Activated T-helper 1 cell treated with Interleukin-2 at 50 U/mL for 16 hours (primary cell): ENCODE measurements at places on chromosomes 16 and 17.

DNA sequence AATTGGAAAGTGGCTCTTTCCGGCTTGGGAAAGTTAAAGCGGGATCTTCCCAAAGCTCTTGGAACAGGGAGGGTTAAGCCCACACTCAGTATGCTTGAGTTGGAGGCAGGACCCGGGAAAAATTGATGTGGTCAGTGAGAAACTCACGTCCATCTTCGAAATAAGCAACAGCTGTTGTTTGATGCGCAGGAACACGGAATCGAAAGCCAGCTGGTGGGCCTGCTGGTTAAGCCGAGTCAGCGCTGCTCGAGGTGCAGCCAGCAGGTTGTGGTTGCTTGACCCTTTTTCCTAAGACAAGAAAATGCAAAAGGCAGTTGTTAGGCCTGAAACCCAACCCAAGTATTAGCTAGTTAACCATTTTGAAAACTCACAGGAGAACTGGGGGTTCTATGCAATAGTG lies 49.4 kb downstream of the COG7 start:
- no peak for DNase-seq

DNA sequence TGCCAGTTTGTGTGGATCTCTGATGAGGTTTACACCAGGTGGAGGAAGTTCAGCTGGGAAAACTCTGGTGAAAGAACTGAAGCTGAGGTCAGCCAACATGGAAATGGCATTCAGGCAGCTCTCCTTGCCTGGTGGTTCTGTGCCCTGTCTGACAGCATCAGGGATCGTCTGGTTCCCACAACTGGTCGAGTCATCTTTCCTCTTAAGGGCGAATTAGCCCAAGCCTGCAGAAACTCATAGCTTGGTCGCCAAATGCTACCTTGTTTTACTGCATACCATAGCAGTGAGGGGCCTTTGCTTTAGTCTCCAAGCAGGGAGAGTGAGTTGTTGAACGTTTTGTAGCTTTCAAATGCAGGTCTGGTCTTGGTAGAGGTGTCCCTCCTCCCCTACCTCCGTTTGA lies 7.2 kb downstream of the PLCG2 start:
- no peak for DNase-seq

DNA sequence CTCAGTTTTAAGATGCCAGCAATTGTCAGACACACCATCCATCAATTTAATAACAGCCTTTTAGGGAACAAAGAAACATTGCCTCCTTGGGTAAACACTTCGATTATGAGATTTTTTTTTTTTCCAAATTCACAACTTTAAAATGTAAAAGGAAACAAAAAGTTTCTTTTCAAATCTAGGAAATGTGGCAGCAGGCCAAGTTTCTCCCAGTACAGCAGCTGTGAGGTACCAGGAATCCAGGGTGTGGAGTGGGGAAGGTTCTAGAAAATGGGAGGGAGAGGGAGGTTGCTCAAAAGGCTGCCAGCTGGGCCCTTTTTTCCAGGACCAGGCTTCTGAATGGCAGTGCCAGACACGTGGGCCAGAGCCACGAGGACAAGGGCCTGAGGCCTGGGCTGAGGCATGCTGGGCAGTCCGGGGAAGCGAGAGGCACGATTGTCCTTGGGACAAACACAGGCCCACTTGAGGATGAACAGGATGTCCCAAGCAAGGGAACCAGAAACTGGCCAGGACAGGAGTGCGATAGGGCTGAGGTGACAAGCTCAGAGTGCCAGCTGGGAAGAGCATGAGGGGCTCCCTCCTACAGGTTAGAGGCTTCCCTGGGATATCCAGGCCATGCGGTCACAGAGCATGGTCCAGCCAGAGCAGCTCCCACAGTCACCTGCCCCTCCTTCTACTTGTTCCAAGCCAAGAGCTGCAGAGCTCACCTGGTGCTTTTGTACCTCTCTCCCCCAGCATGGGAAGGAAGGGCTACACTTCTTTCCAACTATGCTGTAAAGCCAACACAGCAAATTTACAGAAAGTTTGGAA lies 215.1 kb downstream of the KATNIP start:
- no peak for DNase-seq

GRCh38 chr17:21843318-21843865 lies 151.1 kb downstream of the KCNJ18 start:
- DNase-seq = no peak

DNA sequence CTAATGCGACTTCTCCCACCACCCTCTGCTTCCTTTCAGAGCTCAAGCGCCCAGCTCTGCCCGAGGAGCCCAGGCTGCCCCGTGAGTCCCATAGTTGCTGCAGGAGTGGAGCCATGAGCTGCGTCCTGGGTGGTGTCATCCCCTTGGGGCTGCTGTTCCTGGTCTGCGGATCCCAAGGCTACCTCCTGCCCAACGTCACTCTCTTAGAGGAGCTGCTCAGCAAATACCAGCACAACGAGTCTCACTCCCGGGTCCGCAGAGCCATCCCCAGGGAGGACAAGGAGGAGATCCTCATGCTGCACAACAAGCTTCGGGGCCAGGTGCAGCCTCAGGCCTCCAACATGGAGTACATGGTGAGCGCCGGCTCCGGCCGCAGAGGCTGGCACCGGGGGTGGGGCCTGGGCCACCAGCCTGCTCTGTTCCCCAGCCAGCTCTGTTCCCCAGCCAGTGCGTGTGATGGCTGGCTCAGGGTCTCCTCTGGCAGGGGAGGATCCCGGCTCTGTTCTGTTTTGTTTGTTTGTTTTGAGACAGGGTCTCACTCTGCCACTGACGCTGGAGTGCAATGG lies 18.7 kb downstream of the CRISPLD2 start:
- no peak for DNase-seq

GRCh38 chr17:5596421-5596820 lies 12.1 kb upstream of the NLRP1 start:
- no peak for DNase-seq

DNA sequence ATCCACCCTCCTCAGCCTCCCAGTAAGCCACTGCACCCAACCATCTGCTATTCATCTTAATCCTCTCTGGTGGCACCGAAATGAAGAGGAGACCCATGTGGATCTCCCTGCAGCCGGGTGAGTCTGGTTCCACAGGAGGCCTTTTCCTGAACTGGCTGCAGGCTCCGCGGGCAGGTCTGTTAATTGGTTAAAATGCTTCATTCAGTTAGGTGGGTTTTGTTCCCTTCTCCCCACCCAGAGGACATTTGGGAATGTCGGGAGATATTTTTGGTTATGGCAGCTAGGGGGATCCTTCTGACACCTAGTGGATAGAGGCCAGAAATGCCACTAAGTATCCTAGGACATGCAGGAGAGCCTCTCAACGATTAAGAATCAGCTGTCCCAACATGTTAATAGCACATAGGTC lies 16.7 kb downstream of the C16orf54 start:
- DNase-seq = no peak

DNA sequence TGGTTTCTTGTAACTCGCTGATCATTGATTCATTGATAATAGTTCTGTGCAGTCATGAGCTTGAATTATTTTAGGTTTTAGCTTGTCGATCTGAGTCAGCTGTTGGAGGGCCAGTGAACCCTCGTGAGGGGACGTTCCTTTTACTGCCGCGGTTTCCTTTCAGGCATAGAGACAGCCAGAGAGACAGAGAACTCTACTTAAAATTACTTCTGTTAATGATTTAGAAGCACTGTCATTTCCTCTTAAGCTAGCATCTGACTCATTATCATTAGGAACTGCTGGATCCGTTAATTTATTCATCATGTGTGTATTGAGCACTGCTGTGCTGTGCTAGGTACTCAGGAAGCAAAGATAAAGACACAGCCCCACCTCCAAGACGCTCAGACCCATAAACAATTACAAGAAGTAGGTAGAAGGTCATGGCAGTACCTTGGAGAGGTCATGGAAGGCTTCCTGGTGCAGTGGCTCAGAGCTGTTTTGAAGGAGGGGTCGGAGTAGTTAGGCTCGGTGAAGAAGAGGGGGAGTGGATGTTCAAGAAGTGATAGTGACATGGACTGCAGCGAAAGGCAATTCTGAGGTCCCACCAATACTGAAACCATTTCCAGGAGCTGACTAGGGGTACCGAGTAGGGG lies 3.3 kb downstream of the PGS1 start:
- DNase-seq = no peak

DNA sequence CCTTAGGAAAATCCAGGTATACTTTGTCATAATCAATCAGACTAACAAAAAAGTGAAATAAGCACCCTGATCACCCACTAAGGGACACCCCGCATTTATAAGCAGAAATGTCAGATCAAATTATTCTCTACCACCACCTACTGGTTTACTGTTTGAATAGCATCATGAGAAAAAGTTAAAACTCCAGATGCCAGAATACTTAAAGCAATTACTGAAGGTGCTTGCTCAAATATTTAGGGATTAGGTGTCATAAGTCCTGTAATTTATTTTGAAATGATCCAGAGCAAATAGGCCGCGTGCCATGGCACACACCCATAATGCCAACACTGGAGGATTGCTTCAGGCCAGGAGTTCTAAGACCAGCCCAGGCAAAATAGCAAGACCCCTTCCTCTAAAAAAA lies 2.3 kb downstream of the TOP2A start:
- DNase-seq = no peak
